HCT116 (cell line): ENCODE measurements at places on chromosomes 2 and 18. TPM values are rescaled to one million over a fixed set of nuclear protein-coding genes. Genes with fewer than 3 reads are reported as not detected.
A peak's percentile ranks its signal among the peaks of the same experiment; 100 is the strongest.

Gene PIAS2
- total RNA-seq: 31.7 TPM

Gene ASAP2
- total RNA-seq: 16.5 TPM

Gene SNTG2
- not detected for total RNA-seq

Gene CHPF
- total RNA-seq: 228 TPM

Gene ABCB11
- 0.12 TPM for total RNA-seq

GRCh38 chr18:62846313-62846712 lies 131.0 kb downstream of the PHLPP1 start:
- no peak for DNase-seq

DNA sequence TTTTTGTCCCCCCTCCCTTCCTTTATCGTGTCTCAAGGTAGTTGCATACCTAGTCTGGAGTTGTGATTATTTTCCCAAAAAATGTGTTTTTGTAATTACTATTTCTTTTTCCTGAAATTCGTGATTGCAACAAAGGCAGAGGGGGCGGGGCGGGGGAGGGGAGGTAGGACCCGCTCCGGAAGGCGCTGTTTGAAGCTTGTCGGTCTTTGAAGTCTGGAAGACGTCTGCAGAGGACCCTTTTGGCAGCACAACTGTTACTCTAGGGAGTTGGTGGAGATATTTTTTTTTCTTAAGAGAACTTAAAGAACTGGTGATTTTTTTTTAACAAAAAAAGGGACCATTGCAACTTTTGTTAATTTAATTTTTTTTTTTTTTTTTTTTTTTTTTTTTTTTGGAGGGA lies 2.1 kb downstream of the SOX11 start:
- no peak for DNase-seq

DNA sequence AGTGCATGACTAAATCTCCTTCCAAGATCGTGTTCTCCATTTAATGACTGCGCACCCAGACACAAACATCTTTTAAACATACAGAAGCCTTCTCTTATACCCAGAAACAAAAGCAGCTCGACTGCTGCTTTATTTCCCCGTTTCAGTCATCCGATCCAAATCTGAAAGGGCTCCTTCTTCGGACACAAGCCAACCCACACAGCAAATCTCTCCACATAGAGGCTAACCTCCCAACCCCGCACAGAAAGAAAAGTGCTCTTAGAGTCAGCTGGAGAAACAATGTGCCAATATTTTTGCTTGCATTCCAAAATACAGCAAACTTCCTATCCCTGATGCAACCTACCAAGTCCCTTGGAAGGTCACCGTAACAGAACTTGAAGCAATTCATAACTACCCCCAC lies 29.1 kb downstream of the GAREM1 start:
- DNase-seq: no peak

DNA sequence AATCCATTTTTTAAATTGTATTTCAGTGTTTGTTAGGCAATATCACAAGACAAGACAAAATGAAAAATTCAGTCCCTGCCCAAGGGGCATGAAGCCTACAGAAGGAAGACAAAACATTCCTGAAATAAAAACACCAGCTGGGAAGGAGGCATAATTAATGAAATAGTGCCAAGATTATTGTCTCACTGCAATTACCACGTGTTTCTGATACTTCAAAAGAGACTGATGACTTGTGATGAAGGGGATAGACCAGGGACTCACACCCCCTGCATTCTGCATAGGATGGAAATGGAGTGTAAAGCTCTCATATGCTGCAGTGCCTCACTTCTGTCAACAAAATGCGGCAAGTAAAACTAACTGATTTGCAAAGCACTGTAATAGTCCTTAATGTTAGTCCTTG lies 178.1 kb downstream of the BARD1 start:
- no peak for DNase-seq

GRCh38 chr2:86397986-86398385 lies 43.2 kb upstream of the KDM3A start:
- no peak for DNase-seq

GRCh38 chr2:168699844-168700417 lies 102.5 kb upstream of the NOSTRIN start:
- no peak for DNase-seq

DNA sequence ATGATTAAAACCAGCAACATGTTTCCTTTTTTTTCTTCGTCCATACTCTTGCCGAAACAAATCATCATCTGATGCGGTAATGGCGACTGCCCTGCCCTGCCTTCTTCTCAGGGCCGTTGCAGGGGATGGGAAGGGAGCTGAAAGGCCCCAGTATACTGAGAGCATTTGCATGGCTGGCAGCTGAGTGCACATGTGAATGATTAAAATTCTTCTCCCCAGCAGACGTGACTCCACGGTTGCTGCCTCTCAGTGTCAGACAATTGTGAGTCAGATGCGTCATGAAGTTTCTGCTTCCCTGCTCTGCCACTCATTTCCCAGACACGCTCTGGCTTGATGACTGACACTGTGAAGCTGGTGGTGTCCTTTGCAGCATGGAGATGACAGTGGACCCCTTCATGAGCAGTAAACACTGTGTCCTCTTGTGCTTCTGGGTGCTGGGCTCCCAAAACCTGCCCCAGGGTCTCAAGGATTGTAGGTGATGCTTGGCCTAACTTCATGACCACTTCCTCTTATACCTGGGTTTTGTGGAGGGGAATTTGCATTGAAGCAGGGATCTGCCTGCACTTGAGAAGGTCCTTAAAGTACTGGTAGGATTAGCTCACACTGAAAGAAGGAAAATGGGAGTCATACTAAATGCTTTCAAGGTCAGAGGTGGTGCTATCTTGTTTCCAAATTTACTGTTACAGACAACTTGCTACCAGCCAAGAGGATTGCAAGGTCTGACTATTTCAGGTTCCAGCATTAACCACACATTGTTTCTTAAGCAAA lies 222.5 kb upstream of the COPS8 start:
- no peak for DNase-seq

- DNase-seq: no peak
Observed at GRCh38 chr2:122530814-122531213, 775.4 kb downstream of the TSN start.

- DNase-seq: no peak
Observed at GRCh38 chr2:288758-289361, 969 bp upstream of the ALKAL2 start.

DNA sequence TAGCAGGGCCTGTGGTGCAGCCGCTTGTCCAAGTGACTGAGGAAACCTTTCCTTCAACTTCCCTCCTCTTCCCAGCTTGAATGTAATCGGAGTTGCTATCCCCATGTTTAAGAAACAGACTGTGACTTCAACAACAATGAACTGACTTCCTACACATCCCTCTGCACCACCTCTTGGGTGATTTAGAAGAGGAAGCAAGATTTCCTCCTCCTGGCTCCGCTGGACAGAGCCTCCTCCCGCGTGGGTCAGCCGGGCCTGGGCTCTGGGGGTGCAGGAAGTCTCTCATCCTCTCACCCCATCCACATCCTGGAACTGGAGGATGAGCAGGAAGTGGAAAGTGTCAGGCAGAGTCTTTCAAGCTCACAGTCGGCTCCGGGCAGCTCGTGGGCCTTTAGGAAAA lies 84.3 kb downstream of the GATA6 start:
- no peak for DNase-seq

- DNase-seq: no peak
Observed at GRCh38 chr2:191991442-191991841, 144.6 kb upstream of the CAVIN2 start.

- no peak for DNase-seq
Observed at GRCh38 chr2:81495556-81495955, 1191.0 kb upstream of the LRRTM1 start.

- DNase-seq: peak; percentile 47
Observed at GRCh38 chr18:596288-596881, 403 bp upstream of the CLUL1 start.

DNA sequence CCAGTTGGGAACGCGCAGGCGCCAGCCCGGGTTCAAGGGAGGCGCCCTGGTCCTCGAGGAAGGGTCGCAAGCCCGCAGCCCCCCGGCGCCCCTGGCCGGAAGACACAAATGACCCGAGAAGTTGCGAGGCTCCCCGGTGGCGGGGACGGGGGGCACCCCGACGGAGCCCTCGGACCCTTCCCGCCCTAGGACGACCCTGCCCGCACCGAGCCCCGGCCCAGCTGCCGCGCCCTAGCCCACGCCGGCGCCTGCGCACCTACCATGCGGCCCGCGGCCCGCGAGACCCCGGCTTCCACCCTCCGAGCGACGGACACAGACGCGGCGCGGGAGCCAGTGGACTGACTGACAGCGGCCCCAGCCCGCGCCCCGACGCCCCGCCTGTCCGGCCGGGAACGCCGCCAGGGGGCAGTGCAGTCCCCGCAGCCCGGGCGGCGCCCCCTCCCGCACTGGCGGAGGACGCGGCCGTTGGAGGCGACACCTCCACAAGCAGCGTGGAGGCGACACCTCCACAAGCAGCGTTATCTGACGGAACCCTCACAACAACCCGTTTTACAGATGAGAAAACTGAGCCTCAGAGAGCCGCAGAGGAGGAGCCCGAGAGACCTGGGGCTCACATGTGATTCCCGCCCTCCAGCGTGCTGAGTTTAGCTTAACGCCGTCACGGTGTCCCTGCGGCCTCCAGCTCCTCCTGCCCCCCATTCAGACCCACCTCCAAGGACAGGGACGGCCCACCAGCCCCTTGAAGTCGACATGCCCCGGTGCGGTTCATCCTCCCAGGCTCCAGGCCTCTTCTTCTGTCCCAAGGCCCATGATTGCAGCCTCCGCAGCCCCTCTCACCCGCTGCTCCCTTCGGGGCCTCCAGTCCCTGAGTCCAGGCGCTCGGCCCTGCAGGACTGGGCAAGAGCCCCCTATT lies at the start of gene NMUR1:
Gene NMUR1 (minus strand): TSS at position 347 of the 913 bp plus-strand sequence. CDS start 84 bp downstream, at position 263.
- DNase-seq: peak; percentile 19

DNA sequence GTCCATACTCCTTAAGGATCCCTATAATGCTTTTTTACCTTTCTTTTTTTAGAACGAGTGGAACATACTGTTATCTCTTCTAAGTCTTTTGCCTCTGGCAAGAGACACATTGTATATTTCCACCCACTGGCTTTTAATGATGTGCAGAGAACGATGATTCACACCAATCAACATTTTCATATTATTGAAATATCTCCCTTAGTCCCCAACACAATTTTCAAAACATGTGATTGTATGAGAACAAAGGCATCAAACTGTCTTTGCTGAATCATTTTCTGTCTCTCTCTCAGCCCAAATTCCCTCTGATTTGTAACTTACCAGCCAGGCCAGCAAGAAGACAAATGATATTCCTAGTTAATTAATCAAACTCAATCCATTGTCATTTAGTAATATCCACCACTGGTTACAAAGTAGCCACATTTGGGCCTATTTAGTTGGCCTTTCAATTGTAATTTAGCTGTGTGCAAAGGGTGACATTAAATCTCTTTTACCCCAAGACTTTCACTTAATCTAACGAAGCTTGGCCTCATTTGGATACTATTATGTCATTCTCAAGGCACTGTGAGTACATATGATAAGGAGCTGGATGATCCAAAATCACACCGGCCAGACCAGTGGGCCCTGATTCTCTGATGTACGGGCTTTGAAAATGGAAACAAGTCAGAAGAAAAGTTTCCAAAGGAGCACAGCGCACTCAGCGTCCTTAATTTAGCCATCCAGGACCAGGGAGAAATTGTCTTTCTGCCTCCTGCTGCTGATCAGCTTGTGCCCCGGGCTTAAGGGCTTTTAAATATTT lies 185.1 kb downstream of the SCG2 start:
- no peak for DNase-seq

DNA sequence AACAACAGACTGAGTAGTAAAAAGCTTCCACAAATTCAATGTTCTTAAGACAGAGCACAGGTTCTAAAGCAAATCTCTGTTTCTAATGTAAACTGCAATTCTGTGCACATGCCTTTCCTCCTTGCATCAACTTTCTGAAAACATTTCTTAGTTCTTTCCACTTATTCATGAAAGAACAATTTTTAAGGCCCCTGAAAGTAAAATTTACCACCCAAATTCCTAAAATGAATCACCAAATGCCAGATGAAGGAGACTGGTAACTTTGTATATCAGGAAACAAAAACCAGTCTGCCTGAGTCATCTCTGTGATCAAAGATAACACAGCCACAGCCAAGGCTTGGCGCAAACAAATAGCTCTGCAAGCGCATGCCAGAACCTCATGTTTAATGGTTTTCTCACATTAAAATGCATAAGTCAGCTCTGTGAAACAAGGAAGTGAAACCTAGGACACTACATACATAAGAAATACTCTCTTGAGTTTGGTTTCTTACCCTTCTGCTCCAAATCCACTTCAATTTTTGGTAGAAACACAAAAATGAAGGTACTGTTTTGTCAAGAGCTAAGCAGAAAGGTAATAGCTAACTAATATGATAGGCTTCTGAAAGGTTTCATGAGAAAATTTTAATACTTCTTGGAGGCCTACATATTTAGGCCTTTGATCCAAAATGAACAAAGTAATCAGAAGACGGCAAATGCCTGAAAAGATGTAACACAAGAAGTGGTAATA lies 169.4 kb downstream of the THADA start:
- DNase-seq: peak; percentile 96

DNA sequence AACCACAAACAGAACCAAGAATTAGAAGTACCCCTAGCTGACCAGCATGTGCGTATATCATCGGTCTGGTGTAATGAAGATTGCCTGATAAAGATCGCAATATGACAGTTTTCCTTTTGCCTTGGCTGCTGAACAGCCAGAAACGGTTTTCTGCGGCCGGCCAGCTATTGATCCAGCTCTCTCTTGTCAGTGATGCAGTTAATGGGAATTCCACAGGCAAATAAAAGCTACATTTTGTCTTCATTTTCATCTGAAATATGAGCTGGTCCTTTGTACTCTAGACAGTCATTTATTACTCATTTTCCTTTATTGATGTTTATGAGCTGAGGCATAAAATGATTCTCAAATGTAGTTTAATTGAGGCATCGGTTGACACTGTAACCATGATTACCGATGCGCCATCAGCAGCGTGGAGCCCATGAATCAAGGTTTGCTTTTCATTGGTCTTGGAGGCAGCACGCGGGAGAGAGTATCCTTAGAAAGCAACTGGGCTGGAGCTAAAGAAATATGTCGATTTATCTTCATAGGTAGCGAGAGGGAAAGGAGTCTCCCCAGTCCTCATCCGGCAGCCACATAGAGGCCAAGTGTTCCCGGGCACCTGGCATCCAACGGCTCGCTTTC lies 535.2 kb downstream of the GALR1 start:
- no peak for DNase-seq

DNA sequence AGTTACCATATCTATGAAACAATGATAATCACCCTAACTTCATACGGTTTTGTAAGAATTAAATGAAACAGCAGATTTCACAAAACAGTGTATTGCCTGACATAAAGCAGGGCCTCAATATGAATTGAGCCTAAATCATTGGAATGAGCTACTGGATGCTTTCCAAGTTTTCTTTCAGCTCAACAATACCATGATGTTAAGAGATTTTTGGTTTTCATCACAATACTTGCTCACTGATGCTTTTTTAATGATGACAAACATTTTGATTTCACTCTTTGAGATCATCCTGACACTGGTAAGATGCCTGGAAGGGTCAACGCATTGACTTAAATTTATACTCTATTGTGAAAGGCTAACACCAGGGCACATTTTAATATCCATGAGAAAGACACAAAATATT lies 377.5 kb downstream of the ZNF521 start:
- DNase-seq: no peak

DNA sequence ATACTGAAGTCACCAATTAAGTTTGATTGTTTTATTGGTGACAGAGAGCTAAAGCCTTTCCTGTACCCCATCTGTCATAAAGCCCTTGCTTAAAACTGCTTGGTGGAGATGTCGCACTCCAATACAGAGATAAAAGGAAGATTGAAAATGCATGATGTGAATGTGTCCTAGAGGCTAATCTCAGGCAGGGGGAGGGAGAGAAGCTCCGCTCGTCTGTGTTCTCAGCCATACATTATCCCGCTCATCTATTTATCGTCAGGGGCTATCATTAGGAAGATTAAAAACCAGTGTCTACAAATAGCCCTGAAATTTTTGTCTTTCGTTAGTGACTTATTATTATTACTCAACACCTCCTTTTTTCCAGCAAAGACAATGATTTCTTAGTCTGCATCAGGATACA lies 110.3 kb downstream of the CMPK2 start:
- no peak for DNase-seq
